ENCODE measurements at places on chromosomes 3 and 15.

- DNase-seq: no peak
These were observed 32.3 kb upstream of the LEKR1 start for GRCh38 chr3:156793851-156794250.

DNA sequence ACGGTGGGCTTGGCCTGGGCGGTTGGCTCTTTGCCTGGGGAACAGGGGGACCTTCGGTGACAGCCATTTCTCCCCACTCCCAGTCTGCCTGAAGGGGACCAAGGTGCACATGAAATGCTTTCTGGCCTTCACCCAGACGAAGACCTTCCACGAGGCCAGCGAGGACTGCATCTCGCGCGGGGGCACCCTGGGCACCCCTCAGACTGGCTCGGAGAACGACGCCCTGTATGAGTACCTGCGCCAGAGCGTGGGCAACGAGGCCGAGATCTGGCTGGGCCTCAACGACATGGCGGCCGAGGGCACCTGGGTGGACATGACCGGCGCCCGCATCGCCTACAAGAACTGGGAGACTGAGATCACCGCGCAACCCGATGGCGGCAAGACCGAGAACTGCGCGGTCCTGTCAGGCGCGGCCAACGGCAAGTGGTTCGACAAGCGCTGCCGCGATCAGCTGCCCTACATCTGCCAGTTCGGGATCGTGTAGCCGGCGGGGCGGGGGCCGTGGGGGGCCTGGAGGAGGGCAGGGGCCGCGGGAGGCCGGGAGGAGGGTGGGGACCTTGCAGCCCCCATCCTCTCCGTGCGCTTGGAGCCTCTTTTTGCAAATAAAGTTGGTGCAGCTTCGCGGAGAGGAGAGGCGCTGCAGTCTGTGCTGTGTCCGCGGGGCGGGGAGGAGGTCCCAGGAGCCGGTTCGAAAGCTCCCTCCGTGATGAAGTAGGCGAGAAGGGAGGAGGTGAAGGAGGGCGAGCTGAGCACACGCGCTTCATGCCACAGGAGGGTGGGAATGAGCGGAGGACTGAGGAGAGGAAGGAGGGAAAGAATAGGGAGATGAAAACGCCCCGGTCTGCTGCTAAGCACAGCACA, 9.6 kb downstream of the CLEC3B start:
- DNase-seq: no peak

DNA sequence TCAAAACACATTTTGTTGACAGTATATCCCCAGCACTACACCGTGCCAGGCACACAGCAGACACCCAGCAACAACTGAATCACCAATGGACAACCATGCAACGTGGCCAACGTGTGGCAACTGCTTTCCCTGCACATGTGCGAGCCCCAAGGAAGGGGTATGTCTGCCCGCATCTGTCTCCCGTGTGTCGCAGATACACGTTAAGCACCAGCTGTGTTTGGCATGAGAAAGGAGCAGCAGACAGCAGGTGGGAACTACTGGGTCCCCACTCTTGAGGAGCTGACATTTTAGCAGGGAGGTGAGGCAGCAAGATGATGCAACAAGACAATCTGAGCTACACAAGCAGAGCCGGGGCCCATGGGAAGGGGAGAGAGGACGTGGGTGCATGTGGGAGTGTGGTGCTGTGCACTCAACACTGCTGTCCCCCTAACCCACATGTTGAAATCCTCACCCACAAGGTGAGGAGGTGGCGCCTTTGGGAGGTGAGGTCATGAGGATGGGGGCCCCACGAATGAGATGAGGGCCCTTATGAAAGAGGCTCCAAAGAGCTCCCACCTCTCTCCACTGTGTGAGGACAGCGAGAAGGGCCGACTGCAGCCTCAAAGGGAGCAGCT, 56.2 kb downstream of the ROPN1B start:
- no peak for DNase-seq

- DNase-seq: no peak
These were observed at the start of gene LCTL for GRCh38 chr15:66565741-66566144. Gene LCTL (minus strand): TSS chr15:66565998. CDS start chr15:66565365, 633 bp downstream.

- no peak for DNase-seq
These were observed 8.7 kb upstream of the CAMK1 start for GRCh38 chr3:9778143-9779074.

- DNase-seq: no peak
These were observed 8.6 kb upstream of the SST start for GRCh38 chr3:187678726-187679268.

GRCh38 chr15:52682781-52683180, 3.6 kb upstream of the ATOSA start:
- DNase-seq: no peak

DNA sequence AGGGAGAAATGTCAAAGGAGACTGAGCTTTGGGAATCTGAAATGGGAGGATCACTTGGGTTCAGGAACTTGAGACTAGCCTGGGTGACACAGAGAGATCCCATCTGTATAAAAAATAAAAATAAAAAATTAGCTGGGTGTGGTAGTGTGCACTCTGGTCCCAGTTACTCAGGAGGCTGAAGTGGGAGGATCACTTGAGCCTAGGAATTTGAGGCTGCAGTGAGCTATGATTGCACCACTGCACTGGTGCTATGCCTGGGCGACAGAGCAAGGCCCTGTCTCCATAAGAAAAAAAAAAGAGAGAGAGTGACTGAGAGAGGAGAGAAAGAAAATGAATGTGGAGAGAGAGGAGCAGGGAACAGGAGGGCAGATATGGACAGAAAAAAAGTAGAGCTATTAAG, 72.8 kb downstream of the SENP2 start:
- DNase-seq: no peak
